ENCODE measurements at places on chromosomes 11 and 22. TPM values are rescaled to one million over a fixed set of nuclear protein-coding genes. Genes with fewer than 3 reads are reported as not detected.

Gene PGA3
- total RNA-seq, result not detected

- H3K27ac ChIP-seq, result no peak overlapping the region
- H3K4me3 ChIP-seq, result no peak overlapping the region
- no peak for DNase-seq
- H3K36me3 ChIP-seq, result peaks cover 3% of the 10 kb centered on the region
- no peaks in the 10 kb centered on the region for H3K27me3 ChIP-seq
Measured at GRCh38 chr11:36453678-36454077, 56.4 kb downstream of the TRAF6 start.

DNA sequence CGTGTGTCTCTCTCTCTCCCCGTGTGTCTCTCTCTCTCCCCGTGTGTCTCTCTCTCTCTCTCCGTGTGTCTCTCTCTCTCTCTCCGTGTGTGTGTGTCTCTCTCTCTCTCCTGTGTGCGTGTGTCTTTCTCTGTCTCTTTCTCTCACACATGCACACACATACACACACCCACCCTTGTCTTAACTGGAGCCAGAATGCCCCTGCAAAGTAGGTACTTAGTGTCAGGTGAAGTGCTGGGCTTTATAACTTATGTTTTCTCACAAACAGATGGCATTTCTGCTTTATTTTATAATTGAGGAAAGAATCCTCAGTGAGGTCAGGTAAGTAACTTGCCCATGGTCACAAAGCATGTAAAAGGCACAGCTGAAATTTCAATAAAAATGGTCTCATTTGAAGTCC is 106.0 kb downstream of the CSNK2A3 start:
- H3K27ac ChIP-seq, result no peak overlapping the region
- no peaks in the 10 kb centered on the region for H3K36me3 ChIP-seq
- peaks cover 7% of the 10 kb centered on the region for H3K4me1 ChIP-seq
- H3K4me3 ChIP-seq, result peak overlapping the region; percentile 6
- DNase-seq, result no peak
- H3K27me3 ChIP-seq, result peaks cover 1% of the 10 kb centered on the region

Gene DKK3
- total RNA-seq, result not detected

DNA sequence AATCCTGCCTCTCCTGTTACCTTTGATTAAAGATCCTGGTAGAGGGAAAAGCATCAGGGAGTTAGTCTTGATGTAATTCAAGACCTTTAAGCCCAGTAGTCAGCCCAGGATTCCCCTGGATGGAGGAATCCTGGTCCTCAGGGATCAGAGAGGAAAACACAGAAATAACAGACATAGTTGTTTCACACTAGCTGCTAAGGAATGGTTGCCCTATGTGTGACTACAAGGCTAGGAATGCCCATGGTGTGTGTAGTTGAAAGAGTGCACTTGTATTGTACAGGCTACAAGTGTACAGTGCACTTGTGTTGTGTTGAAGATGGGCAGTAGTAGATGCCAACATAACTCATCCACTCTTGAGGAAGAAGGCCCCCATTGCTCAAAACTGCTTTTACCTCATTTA is 226.8 kb downstream of the AASDHPPT start:
- no peaks in the 10 kb centered on the region for H3K27me3 ChIP-seq
- H3K4me1 ChIP-seq, result no peaks in the 10 kb centered on the region
- DNase-seq, result no peak

DNA sequence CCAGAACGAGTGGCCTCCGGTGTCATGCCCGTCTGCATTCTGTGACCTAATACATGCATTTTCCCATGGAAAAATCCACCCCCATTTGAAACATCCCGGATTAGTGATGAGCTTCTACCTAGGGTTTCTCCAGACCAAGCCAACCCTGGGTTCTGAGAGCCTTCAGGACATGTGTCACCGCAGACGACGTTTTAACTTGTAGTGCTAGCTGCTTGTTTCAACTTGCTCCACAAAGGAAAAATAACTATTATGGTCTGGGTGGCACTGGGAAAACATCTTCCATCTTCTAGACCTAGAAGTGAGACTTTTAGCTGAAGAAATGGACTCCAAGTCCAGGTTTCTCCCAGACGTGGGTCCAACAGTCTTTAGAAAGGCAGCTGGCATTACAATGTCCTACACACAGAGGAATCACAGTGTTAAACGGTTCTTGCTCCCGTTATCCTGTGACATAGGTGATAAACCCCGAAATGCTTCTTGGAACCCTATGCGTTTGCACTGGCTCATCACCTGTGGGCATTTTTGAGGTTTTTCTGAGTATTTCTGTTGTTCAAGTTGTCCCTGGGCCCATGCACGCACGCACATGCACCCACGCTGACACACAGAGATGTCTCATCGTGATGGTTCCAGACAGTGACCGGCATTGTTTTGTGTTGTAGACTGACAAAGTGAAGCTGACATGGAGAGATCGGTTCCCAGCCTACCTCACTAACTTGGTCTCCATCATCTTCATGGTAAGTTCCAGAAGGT is 46.6 kb upstream of the FADD start:
- H3K36me3 ChIP-seq, result no peaks in the 10 kb centered on the region
- no peaks in the 10 kb centered on the region for H3K4me1 ChIP-seq
- H3K27me3 ChIP-seq, result no peaks in the 10 kb centered on the region
- DNase-seq, result no peak
- no peak overlapping the region for H3K27ac ChIP-seq
- no peak overlapping the region for H3K4me3 ChIP-seq

GRCh38 chr11:1153105-1153950 is 4.4 kb upstream of the MUC5AC start:
- no peak overlapping the region for H3K27ac ChIP-seq
- H3K27me3 ChIP-seq, result peaks cover 4% of the 10 kb centered on the region
- H3K36me3 ChIP-seq, result no peaks in the 10 kb centered on the region
- no peak for DNase-seq

DNA sequence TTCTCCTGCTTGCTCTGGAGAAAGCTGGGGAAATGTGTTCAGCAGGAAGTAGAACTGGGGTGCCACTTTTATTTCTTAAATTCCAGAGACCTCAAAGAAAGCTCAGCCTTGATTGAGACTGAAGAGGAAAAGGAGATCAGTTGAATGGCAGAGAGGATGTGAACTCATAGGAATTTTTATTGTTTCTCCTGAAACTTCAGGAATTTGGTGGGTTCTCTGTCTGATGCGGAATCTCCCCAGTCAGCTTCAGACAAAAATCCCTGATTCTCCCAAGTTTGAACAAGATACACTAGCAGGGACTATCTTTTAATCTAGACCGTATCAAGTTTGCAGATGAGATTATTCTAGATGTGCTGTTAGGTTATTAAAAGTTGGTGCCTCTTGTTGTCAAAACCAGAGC is 23.0 kb downstream of the EHF start:
- H3K4me1 ChIP-seq, result peaks cover 3% of the 10 kb centered on the region
- no peak overlapping the region for H3K4me3 ChIP-seq
- peaks cover 45% of the 10 kb centered on the region for H3K27me3 ChIP-seq
- DNase-seq, result no peak

GRCh38 chr11:36313750-36314433 is 17.8 kb downstream of the PRR5L start:
- no peak overlapping the region for H3K4me3 ChIP-seq
- no peak for DNase-seq
- peaks cover 10% of the 10 kb centered on the region for H3K4me1 ChIP-seq
- peaks cover 32% of the 10 kb centered on the region for H3K27me3 ChIP-seq
- H3K36me3 ChIP-seq, result no peaks in the 10 kb centered on the region

Gene CLTCL1
- 0.45 TPM for total RNA-seq

Gene MYBPC3
- not detected for total RNA-seq

- H3K27ac ChIP-seq, result no peak overlapping the region
- peaks cover 10% of the 10 kb centered on the region for H3K36me3 ChIP-seq
- DNase-seq, result no peak
- H3K4me1 ChIP-seq, result no peaks in the 10 kb centered on the region
- H3K27me3 ChIP-seq, result no peaks in the 10 kb centered on the region
- H3K4me3 ChIP-seq, result no peak overlapping the region
Measured at GRCh38 chr11:61256710-61257482, 15.9 kb downstream of the PGA5 start.

GRCh38 chr11:102788334-102788995 is 8.0 kb upstream of the MMP10 start:
- H3K27me3 ChIP-seq, result no peaks in the 10 kb centered on the region
- no peaks in the 10 kb centered on the region for H3K4me1 ChIP-seq

DNA sequence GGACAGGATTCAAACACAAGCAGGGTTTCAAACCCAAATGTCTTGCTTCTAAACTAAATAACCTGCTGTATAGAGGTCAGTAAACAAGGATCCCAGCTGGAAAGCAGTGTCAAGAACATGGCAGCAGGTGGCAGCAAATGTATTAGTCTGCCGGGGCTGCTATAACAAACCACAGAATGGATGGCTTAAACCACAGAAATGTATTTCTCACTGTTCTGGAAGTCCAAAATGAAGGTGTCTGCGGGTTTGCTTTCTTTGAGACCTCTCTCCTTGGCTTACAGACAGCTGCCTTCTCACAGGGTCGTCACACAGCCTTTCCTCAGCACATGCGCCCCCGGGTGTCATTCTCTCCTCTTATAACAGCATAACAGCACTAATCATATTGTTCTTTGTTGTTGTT is 65.1 kb upstream of the LRRC55 start:
- no peaks in the 10 kb centered on the region for H3K4me1 ChIP-seq
- H3K27ac ChIP-seq, result no peak overlapping the region
- H3K27me3 ChIP-seq, result peaks cover 2% of the 10 kb centered on the region
- peak; percentile 31 for DNase-seq

- DNase-seq, result no peak
- no peaks in the 10 kb centered on the region for H3K27me3 ChIP-seq
- no peaks in the 10 kb centered on the region for H3K36me3 ChIP-seq
- no peak overlapping the region for H3K4me3 ChIP-seq
- H3K4me1 ChIP-seq, result peaks cover 17% of the 10 kb centered on the region
Measured at GRCh38 chr11:18379201-18379600, 15.2 kb upstream of the LDHA start.

Gene KRTAP5-1
- not detected for total RNA-seq

Gene XPNPEP3
- total RNA-seq, result 24.4 TPM

DNA sequence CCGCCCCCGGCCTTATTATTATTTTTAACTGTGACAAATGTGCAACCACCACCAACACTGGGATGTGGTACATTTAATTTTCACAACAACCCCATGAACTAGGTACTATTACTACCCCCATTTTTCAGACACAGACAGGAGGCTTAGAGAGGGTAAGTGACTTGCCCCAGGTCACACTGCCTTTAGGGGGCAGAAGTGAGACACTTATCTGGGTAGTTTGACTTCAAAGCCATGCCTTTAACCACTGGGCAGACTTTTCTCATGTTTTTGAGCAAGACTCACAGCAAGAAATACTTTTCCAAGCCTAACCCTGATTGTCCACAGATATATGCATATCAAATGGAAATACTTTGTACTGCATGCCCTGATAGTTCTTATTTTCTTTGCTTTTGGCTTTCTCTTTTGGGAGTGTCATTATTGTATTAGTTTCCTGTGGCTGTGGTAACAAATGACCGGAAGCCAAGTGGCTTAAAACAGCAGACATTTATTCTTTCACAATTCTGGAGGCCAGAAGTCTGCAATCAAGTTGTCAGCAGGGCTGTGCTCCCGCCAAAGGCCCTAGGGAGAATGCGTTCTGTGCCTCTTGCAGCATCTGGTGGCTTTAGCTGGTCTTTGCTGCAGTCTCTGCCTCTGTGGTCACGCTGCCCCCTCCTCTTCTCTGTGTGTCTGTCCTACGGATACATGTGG is 110.8 kb downstream of the GRIK4 start:
- H3K36me3 ChIP-seq, result no peaks in the 10 kb centered on the region
- peak; percentile 7 for DNase-seq
- no peak overlapping the region for H3K27ac ChIP-seq
- H3K27me3 ChIP-seq, result no peaks in the 10 kb centered on the region

Gene MUS81
- total RNA-seq, result 60.2 TPM

GRCh38 chr22:36874309-36874696 is 13.5 kb downstream of the NCF4 start:
- peak overlapping the region; percentile 79 for H3K27ac ChIP-seq
- H3K27me3 ChIP-seq, result no peaks in the 10 kb centered on the region
- no peak for DNase-seq
- H3K36me3 ChIP-seq, result no peaks in the 10 kb centered on the region

DNA sequence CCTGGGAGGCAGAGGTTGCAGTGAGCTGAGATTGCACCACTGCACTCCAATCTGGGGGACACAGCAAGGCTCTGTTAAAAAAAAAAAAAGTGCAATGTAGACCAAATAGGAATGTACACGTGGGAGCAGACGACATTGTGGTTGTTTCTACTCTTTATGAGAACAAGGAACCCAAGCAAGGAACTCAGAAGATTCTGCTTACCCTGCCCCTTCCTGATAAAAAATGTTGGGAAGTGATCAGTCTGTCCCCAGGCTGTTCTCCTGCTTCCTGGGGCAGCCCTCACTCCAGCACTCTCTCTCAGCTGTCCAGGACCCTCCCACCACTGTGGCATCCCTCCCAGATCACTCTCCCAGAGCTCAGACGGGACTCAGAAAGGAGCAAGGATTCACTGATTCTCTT is 31.8 kb downstream of the SLCO2B1 start:
- no peak overlapping the region for H3K27ac ChIP-seq
- no peaks in the 10 kb centered on the region for H3K4me1 ChIP-seq
- no peak for DNase-seq
- no peak overlapping the region for H3K4me3 ChIP-seq
- peaks cover 2% of the 10 kb centered on the region for H3K27me3 ChIP-seq

Gene PGR
- not detected for total RNA-seq

DNA sequence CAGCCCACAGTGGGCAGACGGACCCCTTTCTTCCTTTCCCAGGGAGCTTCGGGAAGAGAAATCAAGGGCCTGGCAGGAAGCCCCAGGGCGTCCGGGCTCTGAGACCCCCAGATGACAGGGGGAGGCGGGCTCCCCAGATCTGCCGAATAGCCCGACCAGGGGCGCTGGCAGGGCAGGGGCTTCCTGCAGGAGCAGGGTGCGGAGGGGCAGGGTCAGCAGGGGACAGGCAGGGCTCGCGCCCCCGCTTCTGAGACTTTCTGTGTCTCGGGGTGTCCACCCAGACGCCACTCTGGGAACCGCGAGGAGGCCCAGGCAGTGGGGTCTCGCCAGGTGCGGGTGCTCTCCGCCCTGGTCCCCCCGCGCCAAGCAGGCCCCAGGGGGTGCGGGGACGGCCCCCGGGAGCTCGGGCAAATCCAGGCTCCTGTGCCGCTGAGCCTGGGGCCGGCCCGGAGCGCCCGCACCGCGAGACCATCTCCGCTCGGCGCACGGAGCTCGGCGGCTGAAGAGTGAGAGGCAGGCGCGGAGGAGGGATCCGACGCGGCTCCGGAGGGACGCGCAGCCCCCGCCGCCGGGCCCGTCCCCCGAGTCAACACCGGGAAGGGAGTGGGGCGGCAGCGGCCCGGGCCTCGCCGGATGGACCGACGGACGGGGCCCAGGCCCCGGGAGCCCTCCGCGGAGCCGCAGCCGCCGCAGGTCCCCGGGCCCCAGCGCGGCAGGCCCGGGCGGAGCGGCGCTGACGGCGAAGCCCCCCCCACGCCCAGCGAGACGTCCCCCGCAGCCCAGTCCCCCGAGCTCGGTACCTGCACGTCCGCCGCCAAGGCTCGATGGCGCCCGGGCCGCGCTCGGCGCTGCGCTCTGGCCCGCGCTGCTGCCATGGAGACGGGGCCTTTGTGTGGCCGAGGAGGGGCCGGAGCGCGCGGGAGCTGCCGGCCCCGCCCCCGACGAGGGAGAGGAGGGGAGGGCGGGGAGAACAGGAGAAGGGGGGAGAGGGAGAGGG is at the start of gene PLXNB2:
PLXNB2 (minus strand) TSS at position 894 of the 997 bp plus-strand sequence. CDS start 17,062 bp downstream, outside the sequence.
- H3K4me3 ChIP-seq, result peak within 1 kb of the TSS; percentile 33
- H3K4me1 ChIP-seq, result peaks cover 15% of the 10 kb centered on the region
- no peak within 1 kb of the TSS for H3K27ac ChIP-seq
- peaks cover 13% of the 10 kb centered on the region for H3K27me3 ChIP-seq

Gene OR8D4
- total RNA-seq, result not detected

- no peak for DNase-seq
- no peaks in the 10 kb centered on the region for H3K4me1 ChIP-seq
Measured at GRCh38 chr11:115606498-115607220, 102.4 kb upstream of the CADM1 start.

- H3K27me3 ChIP-seq, result peaks cover 75% of the 10 kb centered on the region
- no peak for DNase-seq
- no peak overlapping the region for H3K4me3 ChIP-seq
- peaks cover 10% of the 10 kb centered on the region for H3K4me1 ChIP-seq
- H3K27ac ChIP-seq, result no peak overlapping the region
Measured at GRCh38 chr11:79438631-79439409, 2.0 kb downstream of the TENM4 start.

All from activated CD8-positive, alpha-beta T cell treated with anti-CD3 and anti-CD28 coated beads for 36 hours (primary cell).